ENCODE measurements at places on chromosomes 4 and X. TPM values are rescaled to one million over a fixed set of nuclear protein-coding genes. Genes with fewer than 3 reads are reported as not detected.

The TBX22 gene
- not detected for polyA plus RNA-seq

The UGT2B7 gene
- not detected for polyA plus RNA-seq

The CXCL8 gene
- polyA plus RNA-seq, result 0.42 TPM

The STPG2 gene
- polyA plus RNA-seq, result not detected

The CPE gene
- 23.4 TPM for polyA plus RNA-seq

The TRIM61 gene
- 2.1 TPM for polyA plus RNA-seq

The TMEM271 gene
- not detected for polyA plus RNA-seq

The DCAF4L1 gene
- polyA plus RNA-seq, result 0.15 TPM

The CT83 gene
- polyA plus RNA-seq, result not detected

The MAOA gene
- 38.2 TPM for polyA plus RNA-seq

The SPANXN4 gene
- polyA plus RNA-seq, result not detected

The ODAM gene
- polyA plus RNA-seq, result not detected

GRCh38 chr4:113825272-113825671, 63.7 kb upstream of the CAMK2D start:
- no peak for DNase-seq

DNA sequence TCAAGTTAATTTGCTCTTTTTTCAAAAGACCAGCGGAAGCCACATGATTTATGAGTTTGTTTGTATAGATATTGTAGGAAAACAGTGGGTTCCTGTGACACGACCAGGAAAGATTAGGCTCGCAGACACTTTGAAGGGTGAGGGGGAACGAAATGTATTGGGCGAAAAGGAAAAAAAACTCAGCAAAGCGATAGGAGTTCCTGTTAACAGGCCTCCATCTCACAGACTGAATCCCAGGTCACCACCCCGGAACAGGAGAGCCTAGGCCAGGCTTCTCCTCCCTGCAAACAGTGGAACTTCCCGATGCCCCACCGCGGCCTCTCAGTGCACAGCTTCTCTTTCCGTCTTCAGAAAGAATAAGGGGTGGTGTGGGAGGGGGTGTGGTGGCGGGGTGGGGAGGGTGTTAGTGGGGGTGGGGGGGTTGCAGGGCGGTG, 181.8 kb upstream of the GPRIN3 start:
- no peak for DNase-seq

DNA sequence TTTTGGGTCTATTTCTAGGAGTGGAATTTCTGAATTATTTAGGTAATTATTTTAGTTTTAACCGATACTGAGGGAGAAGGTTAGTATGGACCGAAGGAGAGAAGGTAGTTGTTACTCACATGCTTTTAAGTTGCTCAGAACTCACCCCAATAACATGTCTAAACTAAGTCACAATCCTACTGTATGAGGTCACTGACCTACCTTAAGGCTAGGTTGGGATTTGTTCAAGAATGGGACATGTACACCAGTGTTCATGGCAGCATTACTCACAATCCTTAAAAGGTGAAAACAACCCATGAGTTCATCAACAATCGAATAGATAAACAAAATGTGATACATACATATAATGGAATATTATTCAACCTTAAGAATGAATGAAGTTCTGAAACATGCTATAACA, 90.5 kb downstream of the MSN start:
- DNase-seq, result no peak

DNA sequence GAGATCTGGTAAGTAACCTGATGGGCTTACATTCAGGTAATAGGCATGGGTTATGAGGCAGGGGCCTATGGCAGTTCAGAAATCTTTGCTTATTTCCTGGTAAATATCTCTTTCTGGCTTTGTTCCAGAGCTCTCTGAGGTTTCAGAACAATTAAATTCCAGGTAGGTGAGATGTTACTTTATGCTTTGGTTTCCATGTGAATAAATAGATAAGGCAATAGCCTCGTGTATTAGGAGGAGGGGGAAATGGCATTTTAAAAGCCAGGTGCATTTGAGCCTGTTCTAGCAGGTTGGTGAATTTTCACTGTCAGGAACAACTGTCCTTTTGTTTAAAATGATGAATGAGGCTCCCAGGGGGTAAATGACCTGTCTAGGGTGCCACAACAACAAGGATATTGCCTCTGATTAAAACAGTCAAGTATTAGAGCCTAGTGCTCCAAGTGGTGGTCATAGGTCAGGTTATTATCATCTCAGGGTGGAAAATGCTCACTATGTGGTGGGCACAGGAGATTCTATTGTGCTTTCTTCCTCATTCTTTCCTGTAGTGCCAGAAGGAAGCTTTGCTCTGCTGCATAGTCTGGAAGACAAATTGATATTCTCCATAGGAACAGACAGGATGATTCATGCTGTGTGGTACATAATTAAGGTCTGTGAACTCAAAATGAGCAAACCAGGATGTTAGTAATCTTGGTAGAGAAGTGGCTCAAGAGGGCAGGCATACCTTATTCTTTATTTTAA, 296.2 kb downstream of the INPP4B start:
- no peak for DNase-seq

DNA sequence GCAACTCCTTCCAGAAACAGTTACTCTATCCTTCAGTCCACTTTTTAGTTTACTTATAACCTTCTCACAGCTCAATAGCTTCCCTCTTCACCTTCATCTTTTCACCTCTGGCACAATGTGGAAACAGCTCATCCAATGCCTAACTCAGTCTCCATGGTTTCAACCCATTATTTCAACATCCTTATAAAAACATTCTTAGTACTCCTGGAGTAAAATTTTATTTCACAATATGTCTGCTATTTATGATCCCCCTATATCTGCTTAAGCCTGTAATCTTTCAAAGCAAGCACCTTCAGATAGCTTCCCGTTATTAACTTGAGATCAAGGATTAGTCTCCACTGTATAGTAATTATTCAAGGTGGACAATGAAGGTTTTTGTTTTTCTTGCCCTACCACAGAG, 156.3 kb downstream of the GASK1B start:
- DNase-seq, result no peak

GRCh38 chr4:67896421-67897065, 12.7 kb upstream of the TMPRSS11D start:
- no peak for DNase-seq

- DNase-seq, result no peak
These were observed 144.9 kb downstream of the FNIP2 start for GRCh38 chr4:158913766-158914165.

- DNase-seq, result no peak
These were observed 57.9 kb upstream of the PAGE1 start for GRCh38 chrX:49753691-49754090.

GRCh38 chr4:143302536-143302935, 34.1 kb upstream of the GAB1 start:
- DNase-seq, result no peak

GRCh38 chr4:89492581-89493071, 185.0 kb upstream of the GPRIN3 start:
- DNase-seq, result no peak

GRCh38 chr4:100839712-100840111, 321.9 kb upstream of the EMCN start:
- DNase-seq, result no peak

DNA sequence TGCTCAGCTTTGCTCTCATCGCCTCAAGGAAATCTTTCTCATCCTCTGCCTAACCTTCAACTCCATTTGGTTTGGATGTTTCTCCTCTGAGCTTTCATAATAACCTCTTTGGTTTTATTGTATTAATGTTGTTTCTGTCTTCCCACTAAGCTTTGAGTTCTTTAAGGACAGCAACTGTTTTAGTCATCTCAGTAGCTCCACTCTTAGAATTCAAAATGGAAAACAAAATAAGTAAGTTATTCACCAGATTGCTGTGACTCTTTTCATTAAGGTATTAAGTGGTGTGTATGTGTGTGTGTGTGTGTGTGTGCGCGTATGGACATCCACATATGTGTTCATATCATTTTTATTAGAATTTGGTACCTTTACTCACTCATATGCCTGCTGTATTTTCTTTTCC, 279.2 kb upstream of the BOD1L1 start:
- no peak for DNase-seq

DNA sequence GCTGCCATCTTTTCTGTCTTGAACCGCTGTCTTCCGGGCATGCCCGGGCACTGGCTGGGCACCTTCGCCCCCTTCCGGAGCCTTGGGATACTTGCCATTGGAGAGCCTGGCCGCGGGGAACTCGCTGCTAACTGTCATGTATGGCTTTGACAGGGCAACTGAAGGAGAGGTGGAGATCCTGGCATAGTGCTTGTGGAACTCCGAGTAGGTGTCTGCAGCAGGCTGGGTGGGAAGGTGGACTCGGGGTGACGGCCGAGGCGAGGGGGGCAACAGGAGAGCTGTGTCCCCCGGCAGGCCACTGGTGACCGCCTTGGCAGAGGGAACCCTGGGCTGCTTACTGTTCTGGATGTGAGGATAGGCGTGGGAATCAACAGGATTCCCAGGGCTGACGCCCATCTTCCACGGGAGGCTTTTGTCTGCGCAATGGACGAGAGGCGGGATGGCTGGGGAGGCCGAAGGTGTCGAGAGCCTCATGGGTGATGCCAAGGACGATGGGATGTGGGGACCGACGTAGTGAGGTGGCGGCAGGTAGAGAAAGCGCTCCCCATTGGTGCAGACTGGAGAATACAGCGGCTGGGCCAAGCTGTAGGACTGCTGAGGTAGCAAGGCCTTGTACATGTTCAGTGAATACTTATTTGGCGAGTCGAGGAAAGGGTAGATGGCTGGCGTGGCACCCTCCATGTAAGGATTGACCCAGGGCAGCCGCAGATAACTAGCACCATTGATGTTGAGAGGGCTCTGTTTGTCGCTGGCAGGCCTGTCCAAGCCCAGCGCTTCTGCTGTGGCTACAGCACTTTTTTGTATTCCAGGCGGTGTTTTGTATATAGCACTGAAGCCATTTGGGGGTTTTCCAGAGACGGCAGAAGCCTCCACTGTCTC, 23.4 kb downstream of the BCOR start:
- DNase-seq, result no peak

GRCh38 chr4:164251257-164251656, 502.7 kb upstream of the SMIM31 start:
- DNase-seq, result no peak

GRCh38 chr4:87680271-87680670, 30.2 kb downstream of the DMP1 start:
- no peak for DNase-seq

- no peak for DNase-seq
These were observed 12.5 kb downstream of the GJB1 start for GRCh38 chrX:71235482-71235881.

GRCh38 chr4:68735106-68735505, 64.7 kb upstream of the UGT2B15 start:
- DNase-seq, result no peak

GRCh38 chr4:78293821-78294301, 236.7 kb downstream of the FRAS1 start:
- DNase-seq, result no peak

DNA sequence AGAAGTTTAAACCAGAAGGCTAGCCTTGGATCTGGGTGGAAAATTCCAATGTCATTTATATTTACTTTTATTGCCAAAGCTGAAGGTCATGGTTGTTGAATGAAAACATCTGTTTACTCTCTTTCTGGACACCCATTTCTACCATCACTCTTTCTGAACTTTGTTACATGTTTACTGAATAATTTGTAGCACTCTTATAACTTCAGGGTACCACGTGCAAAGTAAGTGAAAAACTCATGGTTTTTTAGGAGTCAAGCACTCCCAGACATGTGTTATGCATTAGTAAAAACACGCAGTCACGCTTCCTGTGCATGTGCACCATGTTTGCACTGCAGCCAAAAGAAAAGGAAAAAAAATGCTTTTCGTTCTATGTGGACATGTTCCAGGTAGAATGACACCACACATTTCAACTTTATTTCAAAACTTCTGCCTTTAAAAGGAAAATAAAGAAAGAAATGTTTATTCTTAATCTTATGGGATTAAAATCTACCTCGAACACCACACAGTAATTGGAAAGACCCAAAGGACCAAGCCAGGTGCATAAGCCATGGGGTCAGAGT, 31.4 kb upstream of the ADH1C start:
- peak; percentile 40 for DNase-seq

DNA sequence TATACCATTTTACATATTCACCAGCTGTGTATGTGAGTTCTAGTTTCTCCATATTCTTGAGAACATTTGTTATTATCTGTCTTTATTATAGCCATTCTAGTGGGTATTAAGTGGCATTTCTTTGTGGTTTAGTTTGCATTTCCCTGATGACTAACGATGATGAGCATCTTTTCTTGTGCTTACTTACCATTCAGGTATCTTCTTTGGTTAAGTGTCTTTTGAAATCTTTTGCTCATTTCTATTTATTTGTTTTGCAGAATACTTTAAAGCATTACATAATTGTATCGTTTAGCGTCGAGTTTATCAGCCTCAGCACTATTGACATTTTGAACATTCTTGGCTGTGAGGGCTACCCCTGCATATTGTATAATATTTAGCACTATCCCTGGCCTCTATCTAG, 85.4 kb downstream of the FRMPD4 start:
- no peak for DNase-seq

- peak; percentile 49 for DNase-seq
These were observed 162.5 kb upstream of the BCOR start for GRCh38 chrX:40260146-40260747.

- no peak for DNase-seq
These were observed 301.2 kb downstream of the IL1RAPL1 start for GRCh38 chrX:28888416-28888815.

GRCh38 chr4:56424697-56425514, 10.5 kb downstream of the PPAT start:
- DNase-seq, result no peak

DNA sequence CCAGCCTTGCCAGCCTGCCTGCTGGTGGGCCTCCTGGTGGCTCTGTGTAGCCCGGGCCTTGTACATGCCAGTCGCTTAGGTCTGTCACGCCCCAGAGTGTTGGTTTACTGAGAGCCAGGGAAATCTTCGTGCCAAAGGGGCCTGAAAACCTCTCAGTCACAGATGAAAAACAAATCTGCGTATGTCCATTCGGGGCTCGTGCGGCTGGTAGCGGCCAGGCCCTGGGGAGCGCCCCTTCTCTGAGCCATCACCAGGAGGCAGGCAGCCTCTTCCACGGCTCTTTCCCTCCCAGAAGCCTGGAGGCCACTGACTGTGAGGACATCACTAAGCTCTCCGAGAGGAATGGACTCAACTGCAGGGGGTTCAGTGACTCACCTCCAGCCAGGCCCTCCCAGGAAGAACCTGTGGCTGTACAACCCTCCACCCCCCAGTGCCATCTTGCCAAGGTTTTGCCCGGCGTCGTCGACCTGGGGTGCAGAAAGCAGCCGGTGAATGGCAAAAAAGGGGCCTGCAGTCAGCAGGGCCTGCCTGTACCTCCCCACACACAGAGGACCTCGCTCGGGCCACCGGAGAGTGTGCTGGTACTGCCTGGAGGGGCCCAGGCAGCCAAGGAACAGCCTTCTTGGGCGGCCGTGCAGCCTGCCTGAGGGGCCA, 162.2 kb downstream of the BCOR start:
- no peak for DNase-seq

DNA sequence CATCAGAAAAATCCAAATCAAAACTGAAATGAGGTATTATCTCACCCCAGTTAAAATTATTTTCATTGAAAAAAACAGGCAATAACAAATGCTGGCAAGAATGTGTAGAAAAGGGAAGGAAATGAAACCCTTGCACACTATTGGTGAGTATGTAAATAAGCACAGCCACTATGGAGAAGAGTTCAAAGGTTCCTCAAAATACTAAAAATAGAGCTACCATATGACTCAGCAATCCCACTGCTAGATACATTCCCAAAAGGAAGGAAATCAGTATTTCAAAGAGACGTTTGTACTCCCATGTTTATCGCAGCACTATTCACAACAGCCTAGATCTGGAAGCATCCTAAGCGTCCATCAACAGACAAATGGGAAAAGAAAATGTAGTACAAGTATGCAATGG, 932.4 kb downstream of the PCDH18 start:
- no peak for DNase-seq

All from heart left ventricle (tissue), 16 donors.